PC-9 (cell line): ENCODE measurements at places on chromosomes 5 and 9. TPM values are rescaled to one million over a fixed set of nuclear protein-coding genes. Genes with fewer than 3 reads are reported as not detected.

DNA sequence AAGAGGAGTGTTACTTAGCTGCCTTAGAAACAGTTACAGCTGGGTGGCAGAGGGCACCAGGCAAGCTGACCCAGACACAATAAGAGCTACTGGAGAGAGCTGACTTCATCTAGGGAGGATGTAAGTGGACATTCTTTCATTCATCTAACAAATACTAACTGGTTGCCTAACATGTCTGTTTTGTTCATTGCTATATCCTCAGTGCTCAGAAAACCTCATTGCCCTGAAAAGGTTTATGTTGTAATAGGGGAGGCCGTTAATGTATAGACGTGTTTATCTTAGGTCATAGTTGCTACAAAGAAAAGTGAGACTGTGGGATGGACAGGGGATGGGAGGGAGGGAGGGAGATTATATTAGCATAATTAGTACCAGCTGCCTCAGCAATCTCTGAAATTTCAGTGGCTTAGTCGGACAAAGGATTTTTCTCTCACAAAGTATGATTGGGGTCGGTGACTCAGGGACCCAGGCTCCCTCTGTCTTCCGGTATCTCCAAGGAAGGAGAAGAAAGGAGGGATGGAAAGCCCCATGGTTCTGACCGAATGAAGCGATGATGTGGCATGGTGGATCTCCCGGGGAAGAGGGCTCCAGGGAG lies 2.6 kb upstream of the SNX18 start:
- no peak for DNase-seq

GRCh38 chr9:115672477-115673316 lies 480.9 kb upstream of the PAPPA start:
- peak; percentile 87 for DNase-seq

GRCh38 chr5:105573575-105573974 lies 2011.0 kb upstream of the NUDT12 start:
- DNase-seq, result no peak

Gene SHOC1
- 0.20 TPM in 1 of 2 replicates, not detected in the other for total RNA-seq

Gene KIAA1958
- total RNA-seq, result 19.5 and 19.8 TPM in 2 replicates

DNA sequence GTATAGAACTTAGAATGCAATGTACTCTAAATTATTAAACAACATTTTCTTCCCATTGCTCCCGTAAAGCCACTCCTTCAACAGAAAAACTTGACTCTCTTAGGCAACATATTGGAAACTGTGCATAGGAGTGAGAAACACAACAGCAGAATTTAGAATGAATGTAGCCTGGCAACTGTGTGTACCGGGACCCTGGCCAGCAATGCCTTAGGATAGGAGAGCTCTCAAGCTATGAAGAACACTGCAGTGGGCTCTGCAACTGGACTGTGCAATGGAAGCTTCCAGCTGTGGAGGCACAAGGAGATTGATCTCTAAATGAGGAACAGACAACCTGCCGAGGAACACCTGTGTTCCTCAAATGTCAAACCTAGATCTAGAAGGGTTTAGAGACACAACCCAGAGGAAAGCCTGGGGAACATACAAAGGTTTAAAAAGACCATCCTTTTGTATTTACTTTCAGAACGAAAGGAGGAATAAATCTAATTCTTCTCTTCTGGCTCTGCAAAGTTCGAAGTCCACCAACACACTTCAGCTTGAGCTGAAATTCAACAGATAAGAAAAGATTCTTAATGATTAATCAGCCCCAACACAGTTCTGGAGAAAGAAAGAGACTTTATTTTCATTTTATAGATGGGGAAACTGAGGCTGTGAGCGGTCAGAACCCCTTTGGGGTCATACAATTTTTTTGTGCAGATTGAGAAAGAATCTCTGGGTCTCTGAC lies 51.5 kb upstream of the ARL15 start:
- DNase-seq, result no peak

Gene CTSV
- 47.3 and 65.2 TPM in 2 replicates for total RNA-seq

DNA sequence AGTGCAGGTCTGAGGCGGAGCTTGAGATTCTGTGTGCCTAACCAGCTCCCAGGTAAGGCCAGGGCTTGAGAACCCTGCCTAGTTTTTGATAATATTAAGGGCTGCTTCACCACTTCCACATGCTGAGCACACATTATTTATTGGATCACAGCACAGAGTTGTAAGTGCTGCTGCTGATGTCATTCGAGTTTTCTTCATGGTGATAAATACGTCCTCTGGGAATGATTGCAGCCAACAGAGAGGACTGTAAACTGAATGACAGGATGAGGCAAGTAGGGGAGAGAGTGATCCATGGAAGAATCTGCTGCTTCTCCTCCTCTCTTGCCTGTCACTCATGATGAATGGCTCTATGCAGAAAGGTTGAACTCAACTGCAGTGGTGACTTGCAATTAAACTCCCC lies 77.9 kb upstream of the VPS13A start:
- no peak for DNase-seq

DNA sequence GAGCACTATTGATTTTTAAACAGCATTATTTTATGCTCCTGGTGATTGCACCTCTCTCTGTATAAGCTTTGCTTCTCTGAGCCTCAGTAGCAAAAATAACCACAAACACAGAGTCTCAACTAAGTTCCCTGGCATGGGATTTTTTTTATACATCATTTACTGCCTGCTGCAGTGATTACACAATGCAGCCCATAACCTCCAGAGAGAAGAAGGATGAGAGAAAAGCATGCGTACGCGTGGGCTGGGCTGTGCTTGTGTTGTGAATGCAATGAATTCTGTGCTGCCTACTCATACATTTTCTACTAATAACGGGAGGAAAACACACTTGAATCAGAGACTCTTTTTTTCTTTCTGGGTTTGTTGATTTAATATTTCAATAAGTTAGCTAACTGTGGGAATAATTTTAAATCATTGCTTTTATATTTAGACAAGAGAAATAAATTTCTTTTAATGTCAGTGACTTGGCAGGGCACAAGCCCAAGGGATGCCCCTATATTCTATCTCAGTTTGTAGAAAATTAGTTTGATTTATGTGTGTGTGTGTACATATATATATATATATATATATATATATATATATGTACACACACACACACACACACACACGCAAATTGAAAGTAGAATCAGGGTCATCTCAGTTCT lies 351.5 kb downstream of the MED10 start:
- DNase-seq, result no peak

Gene MIGA2
- 40.7 and 48.2 TPM in 2 replicates for total RNA-seq

DNA sequence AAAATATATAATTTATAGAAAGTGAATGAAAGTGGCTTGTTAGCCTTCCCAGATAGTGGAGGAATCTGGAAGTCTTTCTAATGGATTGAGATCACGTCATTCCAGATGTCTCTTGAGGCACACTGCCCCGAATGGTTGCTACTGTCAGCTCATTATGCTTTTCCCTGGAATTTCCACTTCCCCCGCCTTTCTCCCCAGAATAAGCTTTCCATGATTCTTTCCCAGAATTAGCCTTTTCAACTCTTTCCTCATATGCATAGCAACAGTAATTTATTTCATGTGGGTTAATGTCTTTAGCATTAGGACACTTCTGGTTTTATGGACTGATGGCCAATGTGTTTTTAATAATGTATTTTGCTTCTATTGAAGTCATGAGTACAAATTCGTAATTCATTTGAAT lies 81.5 kb downstream of the PALM2AKAP2 start:
- no peak for DNase-seq

Gene NACC2
- 22.4 and 23.8 TPM in 2 replicates for total RNA-seq

DNA sequence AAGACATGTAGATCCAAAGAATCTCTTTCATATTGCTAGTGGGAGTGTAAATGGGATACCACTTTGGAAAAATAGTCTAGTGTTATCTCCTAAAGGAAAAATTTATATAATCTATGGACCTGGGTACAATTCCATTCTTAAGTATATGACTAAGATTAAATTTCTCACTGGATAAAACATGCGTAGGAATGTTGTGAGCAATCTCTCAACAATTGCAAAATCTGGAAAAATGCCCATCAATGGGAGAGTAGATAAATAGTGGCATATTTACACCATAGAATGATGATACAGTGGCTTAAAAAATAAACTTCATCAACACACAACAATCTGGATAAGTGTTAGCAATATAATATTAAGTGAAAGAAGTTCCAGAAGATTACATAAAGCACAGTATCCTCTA lies 469.5 kb downstream of the MAN2A1 start:
- no peak for DNase-seq

Gene QRFP
- not detected in 2 replicates for total RNA-seq

Gene PLPP1
- 12.2 and 18.4 TPM in 2 replicates for total RNA-seq

Gene CNOT6
- 43.8 and 48.8 TPM in 2 replicates for total RNA-seq

- no peak for DNase-seq
Observed at GRCh38 chr9:129596541-129597331, 24.2 kb downstream of the C9orf50 start.

Gene PCDHB5
- total RNA-seq, result not detected in 2 replicates

- no peak for DNase-seq
Observed at GRCh38 chr5:137500615-137501225, 1.6 kb upstream of the SPOCK1 start.

Gene MCC
- total RNA-seq, result 2.5 TPM in 2 replicates

- DNase-seq, result peak; percentile 64
Observed at GRCh38 chr9:83336706-83337105, 201.5 kb downstream of the FRMD3 start.

DNA sequence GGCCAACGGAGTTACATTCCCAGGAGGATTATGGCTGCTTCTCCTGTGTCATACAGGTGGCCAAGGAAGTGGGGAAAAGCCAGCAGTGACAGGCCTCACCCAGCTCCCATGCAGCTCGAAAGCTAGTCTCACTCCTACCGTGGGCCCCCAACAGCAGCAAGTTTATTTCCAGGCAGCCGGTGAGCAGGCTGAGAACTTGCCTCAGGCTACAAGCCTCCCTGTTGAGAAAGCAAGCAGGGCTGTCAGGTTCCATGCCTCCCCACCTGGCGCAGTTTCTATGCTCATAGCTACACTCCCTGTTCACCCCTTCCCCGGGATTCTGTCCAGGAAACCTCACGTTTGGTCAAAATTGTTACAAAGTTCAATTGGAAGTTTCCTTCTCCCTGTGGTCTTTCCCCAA lies 27.5 kb upstream of the DNAH5 start:
- DNase-seq, result no peak
